Memory B cell (primary cell): ENCODE measurements at places on chromosomes 7 and 10.

GRCh38 chr7:42460933-42461332, 223.9 kb upstream of the GLI3 start:
- no peak for DNase-seq

- no peak for DNase-seq
Observed at GRCh38 chr10:26870766-26871165, 10.0 kb upstream of the ABI1 start.

DNA sequence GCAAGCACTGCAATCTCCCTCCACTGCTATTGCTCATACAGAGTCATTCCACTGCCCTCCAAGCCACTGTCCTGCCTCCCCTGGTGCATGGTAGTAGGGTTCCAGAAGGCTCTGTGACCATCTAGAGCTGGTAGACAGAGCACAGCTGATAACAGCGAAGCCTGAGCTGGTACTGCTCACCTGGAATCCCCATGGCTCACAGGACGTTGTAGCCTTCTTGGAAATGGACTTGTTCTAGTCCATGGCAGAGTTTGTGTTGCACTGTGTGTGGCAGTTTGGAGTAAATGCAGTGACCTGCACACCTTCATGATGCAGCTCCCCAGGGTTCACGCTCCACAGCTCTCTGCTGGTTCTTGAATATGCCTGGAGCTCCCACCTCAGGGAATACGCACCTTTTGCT, 67.0 kb downstream of the ITGA8 start:
- DNase-seq = no peak

- no peak for DNase-seq
Observed at GRCh38 chr10:943334-944033, 12.0 kb upstream of the LARP4B start.

DNA sequence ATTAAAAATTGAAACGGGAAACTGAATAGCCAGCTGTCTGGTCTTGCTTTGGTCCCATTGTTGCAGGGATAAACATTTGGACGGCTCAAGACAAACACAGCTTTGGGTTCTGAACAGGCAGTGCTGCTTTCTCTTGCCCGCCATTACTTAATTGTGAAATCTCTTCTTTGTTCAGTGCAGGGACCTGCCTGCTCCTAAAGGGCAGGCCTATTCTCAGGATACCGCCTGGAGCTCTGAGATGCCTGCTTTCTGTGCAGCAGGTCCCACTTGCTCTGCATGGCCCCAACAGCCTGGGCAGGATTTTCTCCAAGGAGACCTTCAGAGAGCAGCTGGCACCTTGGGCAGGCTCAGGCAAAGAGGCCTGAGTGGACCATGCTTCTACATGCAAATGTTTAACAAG, 237.6 kb downstream of the KCNMA1 start:
- no peak for DNase-seq

DNA sequence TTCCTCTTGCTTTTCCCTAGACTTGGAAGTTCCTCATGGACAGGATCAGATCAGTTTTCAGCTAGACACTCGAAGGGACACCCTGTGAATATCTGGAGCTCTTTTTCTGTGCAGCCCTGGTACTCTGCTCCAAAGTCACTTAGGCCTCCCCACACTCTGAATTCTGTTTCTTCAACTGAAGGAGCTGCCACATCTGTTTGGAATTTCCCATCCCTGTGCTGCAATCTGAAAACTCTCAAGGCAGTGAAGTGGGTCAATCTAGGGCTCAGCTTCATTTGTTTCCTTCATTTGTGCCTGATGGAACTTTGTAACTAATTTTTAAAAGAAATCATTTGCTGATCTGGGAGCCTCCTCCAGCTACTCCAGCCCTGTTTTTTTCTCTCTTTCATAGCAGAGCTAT, 9.6 kb downstream of the EPC1 start:
- no peak for DNase-seq

- no peak for DNase-seq
Observed at GRCh38 chr10:97684866-97685394, 2.1 kb downstream of the AVPI1 start.

- DNase-seq = no peak
Observed at GRCh38 chr7:101553771-101554445, 75.2 kb downstream of the MYL10 start.

GRCh38 chr7:1906988-1907745, 237.1 kb downstream of the ELFN1 start:
- no peak for DNase-seq

DNA sequence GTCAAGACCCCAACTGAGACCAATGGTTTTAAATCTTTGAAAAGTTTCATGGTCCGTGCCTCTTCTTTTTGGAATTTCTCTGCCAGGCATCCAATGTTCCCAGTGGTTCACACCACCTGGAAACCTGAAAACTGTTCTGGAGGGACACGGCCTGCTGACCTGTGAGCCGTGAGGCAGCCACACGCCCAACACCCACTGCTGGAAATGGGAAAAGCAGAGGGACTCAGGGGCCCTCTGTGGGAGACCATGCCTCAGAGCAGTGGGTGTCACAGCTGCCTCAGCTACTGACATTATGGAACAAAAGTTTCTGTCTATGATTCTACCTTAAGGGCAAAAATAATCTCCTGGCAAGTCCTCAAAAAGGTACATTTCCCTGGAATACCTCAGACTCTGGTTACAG, 70.4 kb upstream of the VIPR2 start:
- no peak for DNase-seq

GRCh38 chr7:107632492-107632865, 28.1 kb upstream of the SLC26A4 start:
- DNase-seq = no peak

DNA sequence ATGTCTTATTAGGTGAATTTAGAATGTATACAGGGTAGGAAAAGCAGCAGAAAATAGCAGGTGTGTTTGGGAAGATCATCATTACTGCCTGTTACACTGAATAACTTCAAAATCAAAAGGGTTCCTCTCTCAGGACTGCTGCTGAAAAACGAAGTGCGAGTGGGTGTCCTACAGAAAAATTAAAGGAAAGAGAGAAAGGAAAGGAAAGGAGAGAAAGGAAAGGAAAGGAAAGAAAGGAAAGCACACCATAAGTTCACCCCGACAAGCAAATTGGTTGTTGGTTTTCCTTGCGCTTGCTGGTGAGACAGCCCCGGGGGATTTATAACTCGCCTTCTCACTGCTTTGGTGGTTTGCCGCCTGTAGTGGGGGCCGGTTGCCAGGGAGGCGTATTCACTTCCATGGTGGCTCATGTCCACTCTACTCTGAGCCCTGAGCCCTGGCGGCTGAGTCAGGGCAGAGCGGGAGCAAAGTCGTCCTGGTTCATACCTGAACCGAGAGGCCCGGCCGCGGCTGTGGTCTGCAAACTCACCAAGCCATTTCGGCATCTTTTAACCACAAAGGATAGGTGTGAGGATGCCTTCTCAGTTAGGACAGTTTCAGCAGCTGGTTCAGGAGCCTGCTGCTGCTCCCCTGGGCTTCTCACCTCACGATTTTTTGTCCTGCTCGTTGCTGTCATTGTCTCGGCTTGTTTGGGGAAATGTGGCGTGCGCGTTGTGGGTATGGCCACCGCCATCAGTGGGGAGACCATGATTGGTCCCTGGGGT, 26.1 kb downstream of the INPP5A start:
- DNase-seq = no peak

- DNase-seq = no peak
Observed at GRCh38 chr10:110425684-110426293, 71.9 kb upstream of the DUSP5 start.

GRCh38 chr10:59692113-59692512, 17.5 kb downstream of the SLC16A9 start:
- no peak for DNase-seq

- no peak for DNase-seq
Observed at GRCh38 chr10:25972631-25973030, 38.6 kb downstream of the MYO3A start.

DNA sequence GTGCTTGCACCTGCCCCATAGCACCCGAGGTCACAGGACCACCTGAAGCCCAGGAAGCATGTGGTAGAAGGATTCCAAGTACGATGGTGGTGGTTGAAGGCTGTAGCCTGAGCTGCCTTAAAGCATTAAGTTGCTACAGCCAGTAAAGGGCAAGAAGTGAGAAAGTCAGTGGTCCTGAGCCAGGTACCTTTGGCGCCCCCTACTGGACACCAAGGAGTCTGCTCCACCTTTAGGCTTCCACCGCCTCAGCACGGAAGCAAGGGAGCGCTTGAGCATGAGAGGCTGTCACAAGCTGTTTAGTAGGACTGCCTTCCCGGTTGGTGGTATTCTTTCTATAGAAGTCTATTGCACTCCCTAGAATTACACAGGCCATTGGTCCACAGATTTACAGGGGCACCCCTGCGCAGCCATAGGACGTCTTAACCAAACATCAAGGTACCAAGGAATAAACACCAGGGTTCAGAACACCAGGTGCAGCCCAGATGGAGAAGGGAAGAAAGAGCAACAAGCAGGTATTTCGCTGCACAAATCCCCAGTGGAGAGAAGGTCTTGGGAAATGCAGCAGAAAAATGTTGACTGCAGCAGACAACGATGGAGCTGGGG, 2.2 kb downstream of the CRTAC1 start:
- DNase-seq = peak; percentile 11

- DNase-seq = no peak
Observed at GRCh38 chr10:80448209-80448942, 5.7 kb upstream of the TSPAN14 start.

GRCh38 chr10:77670817-77671443, 33.3 kb upstream of the KCNMA1 start:
- DNase-seq = no peak

DNA sequence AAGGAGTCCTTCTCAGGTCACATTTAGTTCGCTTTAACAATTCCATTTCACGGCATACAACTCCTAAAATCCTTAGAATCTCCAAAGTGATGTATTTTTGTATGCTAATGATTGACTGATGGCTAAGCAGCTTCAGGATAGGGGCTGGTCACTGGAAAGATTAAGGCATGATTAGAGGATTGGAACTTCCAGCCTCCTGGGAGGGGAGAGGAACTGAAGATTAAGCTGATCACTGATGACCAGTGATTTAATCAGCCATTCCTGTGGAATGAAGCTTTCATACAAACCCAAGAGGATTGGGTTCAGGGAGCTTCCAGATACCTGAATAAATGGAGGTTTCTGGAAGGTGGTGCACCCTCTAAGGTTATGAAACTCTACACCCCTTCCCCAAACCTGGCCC, 123.9 kb upstream of the CDK13 start:
- DNase-seq = no peak

GRCh38 chr10:93221521-93221920, 147.8 kb downstream of the CYP26A1 start:
- DNase-seq = no peak

- no peak for DNase-seq
Observed at GRCh38 chr10:117936566-117936965, 110.2 kb downstream of the RAB11FIP2 start.

DNA sequence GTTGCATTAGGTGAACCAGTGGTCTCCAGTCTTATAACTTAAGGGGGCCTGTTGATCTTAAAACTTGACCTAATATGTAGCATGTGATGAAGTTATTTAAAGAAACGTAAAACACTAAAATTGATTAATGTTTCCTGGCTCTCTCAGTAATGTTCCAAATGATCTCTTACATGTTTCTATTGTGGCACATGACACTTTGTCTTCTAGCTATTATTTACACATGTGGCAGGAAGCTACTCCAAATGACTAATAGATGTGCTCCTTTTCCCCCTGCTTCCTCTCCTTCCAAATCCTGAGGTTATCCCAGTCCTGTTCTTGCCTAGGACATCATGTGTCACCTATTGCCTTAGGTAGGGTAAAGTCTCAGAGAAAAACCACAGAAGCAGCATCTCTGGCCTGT, 89.4 kb downstream of the FAS start:
- DNase-seq = no peak

GRCh38 chr10:110637558-110638053, 6.5 kb upstream of the RBM20 start:
- DNase-seq = no peak

GRCh38 chr7:2166625-2167280, 66.0 kb downstream of the MAD1L1 start:
- no peak for DNase-seq

DNA sequence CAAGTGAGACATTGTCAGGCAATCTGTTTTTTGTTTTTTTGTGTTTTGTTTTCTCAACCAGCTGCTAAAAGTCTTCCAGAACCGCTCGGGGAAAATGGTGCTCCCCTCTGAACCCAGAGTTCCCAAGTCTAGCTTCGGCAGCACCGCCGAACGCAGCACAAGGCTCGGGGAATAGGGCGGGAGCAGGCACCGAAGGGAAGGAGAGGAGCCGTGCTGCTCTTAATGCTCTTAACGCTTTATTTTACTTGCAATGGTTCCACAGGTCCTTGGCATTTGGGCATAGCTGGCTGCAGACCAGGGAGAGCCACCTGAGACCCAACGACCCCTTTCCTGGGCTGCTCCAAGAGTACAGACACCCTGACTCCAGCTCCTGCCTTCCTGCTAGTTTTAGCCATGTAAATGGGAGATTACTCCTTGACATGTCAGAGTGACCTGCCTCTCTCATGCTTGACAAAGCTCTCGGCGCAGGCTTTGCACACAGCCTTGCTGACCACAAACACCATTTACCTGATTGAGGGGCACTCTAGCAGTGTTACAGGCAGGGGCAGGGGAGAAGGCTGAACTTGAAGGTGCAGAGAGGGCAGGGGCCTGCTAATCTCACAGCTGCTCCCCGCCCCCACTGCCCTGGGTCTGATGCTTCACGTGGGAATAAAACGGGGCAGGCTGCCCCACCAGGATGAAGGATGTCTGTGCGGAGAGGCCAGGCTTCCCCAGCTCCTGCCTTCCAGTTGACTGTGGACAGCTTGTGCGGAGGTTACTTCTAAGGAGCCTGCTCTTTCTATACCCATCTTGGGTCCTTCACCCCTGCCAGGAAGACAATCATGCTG, 58.6 kb upstream of the EFCAB10 start:
- DNase-seq = no peak

DNA sequence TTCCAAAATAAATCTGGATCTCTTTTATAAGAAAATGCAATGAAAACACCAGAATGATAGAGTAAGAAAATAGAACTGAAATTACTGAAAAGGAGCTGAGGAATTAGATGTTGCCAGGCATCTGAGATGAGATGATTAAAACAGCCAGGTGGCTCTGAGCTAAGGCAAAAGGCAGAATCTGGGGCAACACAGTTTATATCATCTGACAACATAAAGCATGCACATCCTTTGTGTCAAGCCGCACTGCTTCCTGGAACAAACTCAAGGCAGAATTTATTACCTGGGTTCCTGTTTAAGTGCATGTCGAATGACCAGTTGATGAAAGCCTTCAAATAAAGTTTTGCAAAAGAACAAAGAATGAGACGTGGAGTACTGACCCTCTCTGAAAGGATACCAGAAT, 247.0 kb downstream of the SNX10 start:
- DNase-seq = no peak
